ENCODE measurements at places on chromosomes 13 and 19.

DNA sequence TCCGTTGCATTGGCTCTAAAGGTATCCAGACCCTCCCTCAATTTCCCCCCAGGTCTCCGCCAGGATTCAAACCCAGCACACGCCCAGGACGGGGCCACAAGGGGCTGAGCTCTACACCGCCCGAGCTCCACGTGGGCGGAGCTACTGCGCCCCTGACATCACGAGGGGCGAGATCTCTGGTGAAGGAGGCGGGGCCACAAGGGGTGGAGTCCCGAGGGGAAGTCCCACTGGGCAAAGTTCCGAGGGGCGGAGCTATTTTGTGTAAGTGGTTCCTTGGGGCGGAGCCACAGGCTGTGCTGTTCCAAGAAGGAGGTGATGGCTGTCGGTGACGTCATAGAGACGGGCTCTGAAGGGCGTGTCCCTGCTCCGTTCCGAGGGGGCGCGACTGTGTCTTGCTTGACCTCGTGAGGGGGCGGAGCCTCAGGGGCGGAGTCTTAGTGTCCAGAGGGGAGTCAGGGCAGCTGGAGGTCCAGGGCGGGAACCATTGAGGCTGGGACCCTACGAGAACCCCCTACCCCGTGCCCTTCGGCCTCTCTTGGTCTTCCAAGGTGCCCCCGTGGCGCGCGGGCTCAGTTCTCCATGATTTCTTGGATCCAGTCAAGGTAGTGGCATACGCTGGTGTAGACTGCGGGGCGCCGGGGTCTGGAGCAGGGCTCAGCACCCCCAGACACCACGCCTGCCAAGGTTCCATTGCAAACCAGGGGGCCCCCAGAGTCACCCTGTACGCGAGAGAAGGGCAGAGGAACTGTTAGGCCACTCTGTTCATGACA is 1.3 kb upstream of the KLK8 start:
- DNase-seq = no peak

DNA sequence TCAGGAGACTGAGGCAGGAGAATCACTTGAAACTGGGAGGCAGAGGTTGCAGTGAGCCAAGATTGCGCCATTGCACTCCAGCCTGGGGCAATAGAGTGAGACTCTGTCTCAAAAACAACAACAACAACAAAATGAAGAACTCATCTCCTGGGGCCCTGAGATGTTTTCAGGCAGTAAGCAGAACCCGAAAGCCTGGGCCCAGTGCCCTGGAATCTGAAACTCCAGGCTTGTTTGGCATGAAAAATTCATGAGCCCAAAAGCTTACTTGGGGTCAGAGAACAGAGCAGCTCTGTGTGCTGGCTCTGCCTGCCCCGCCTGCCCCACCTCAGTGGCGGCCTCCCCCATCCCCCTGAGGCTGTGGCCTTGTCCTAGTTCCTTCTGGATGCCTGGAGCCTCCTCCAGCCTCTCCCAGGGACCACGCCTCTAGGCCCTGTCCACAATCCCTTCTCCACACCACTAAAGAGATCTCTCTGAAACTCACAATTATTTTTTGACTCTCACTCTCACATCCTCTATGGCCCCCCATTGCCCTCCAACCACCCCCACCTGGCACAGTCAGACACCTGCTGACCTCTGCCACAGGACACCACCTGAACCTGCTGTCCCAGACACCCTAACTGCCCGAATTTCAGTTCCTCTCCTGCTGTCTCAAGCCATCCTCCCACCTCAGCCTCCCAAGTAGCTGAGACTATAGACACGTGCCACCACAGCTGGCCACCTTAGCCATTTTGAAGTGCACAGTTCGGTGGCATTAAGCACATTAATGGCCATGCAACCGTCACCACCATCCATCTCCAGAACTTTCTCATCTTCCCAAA is 6.9 kb upstream of the AP1M2 start:
- no peak for DNase-seq

- DNase-seq = peak; percentile 66
Measured at GRCh38 chr13:76884186-76884906, 1.9 kb downstream of the KCTD12 start.

DNA sequence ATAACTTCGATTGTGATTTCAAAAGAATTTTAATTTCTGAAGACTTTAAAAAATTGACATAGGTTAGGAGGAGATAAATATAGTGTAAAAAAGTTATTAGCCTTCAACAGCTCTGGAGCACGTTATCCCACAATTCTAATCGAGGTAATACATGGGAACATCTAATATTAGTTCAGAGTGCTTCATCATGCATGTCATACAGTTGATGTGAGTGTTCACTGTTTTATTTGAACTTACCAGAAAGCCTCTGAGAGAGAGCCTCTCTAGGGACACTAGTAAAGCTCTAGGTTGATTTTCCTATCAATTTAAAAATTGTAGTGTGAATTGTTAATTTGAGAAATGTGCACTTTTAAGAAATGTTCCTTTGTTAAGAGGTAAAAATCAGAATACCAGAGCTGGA is 140.4 kb downstream of the LMO7 start:
- no peak for DNase-seq

GRCh38 chr19:46192992-46193650 is 36.4 kb upstream of the IGFL1 start:
- DNase-seq = no peak

DNA sequence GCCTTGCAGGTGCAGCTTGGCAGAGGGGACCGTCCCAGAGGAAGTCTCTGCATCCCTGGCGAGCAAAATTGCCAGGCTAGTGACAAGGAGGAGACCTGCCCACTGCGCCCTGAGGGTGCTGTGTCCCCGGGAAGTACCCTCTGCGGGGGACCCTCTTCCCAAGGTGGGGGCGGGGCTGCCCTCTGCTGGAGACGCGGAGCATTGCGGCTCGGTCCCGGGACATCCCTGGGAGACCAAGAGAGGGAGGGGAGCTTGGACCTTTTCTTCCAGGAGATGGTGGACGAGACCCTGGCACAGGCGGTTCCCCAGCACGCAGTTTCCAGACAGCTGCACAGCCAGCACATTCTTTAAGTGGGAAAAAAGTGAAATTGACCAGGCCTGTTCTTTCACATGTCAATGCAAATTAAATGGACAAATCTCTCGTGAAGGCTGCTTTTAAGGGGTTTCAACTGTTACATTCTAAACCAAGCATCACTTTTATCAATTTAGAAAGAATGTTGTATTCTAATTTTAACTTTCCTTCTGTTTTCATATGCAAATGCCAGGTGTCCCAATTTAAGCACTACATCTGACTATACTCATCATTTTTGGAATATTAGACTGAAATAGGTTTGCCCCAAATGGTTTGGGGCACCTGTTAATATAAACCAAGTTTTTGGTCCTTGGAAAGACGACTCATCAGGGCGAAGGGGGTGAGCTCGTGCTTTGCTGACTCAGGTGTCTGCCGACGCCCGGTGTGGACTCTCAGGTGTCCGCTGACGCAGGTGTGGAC is 60.7 kb downstream of the MCF2L start:
- peak; percentile 35 for DNase-seq

DNA sequence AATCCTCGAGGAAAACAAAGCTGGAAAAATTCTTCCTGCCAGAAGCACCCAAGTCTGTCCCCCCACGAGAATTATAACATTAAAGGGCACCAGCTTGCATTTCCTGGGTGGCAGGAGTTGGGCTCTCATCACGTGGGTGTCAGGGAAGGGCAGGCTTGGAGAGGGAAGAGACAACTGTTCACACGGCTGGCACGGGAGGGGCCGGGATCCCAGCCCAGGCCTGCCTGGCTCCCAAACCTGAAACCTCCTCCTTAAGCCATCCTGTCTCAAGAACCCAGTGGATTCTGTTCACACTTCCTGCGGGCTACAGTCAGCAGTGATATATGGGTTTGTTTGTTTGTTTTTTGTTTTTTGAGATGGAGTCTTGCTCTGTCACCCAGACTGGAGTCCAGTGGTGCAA is 12.2 kb downstream of the GRIK5 start:
- no peak for DNase-seq

DNA sequence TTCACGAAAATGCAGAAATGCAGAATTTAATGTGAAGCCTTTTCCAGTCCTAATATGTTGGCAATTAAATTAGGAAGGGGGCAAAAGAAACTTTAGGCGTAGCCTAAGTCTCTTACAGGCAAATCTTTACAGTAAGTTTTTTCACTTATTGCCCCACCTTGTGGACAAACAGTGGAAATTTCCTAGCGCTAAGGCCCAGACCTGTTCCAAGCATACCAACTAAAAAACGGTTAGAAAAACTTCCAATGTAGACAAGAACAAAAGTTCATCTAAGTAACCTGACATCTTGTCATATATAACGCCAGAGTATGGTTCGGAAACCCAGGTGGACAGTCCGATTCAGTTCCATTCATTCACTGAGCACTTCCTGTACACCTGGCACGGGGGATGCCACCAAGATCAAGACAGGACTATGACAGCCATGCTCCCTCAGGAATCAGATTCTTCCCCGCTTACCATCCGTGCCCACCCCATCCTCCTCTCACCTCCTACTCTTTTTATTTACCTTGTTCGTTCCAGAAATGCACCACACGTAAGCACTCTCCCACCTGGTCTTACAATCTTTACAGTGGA is 4.9 kb downstream of the ZAR1L start:
- DNase-seq = peak; percentile 59

DNA sequence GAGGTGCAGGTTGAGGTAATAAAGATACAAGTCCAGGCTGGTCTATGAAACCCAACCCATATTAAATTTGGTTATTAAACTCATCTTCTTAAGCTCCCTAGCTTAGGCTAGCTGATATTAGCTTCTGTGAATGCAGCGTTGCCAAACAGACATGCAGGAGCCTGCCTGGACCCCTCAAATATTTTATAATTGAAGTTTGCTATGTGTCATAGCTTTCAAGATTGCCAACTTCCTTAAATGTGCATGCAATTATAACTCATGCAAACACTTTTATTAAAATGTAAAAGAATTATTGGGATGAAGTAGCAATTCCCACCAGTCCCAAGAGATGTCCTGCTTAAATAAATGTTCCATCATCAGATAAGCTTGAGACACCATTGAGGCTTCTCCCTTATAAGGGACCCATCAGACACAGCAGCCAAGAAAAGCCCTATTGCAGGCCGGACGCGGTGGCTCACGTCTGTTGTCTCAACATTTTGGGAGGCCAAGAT is 51.3 kb downstream of the MBNL2 start:
- DNase-seq = no peak

- no peak for DNase-seq
Measured at GRCh38 chr13:59607780-59608233, 555.9 kb downstream of the DIAPH3 start.

All from muscle of arm (tissue), 14 donors.